ENCODE measurements at places on chromosomes 5 and 9.

DNA sequence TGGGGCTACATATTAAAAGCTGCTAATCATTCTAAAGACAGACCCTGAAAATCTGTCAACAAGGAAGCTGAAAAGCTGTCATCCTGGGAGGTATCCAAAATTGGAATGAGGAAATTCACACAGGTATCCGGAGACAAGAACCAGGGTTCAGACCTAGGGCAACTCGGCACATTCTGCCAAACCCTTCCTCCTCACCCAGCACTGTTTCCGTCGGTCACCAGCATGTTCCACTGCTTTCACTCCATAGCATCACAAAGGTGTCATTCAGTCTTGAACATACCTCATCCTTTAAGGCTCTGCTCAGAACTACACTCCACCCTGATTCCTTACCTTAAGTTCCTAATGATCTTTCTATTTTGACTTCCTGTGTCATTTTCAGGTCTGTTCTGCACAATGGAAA, 153.1 kb upstream of the RASA1 start:
- no peak for DNase-seq

- DNase-seq: no peak
Measured at GRCh38 chr5:95393279-95393678, 2.1 kb downstream of the FAM81B start.

DNA sequence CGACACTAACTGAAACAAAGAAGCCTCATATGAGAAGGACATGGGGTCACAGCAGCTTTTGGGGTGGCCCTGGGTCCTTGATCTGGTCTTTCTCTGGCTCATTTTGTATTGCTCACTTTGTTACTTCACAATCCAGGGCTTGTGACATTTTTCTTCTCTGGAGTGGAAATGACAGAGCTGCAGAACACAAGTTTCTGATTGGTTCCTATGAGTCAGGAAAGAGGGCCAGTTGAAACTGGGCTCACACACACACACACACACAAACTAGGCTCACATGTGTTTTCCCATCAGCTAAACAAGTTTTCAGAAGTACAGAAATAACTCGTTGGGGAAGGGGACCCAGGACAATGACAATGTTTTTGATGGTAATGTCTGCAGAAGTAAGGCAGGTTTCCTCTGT, 54.3 kb downstream of the TMC1 start:
- no peak for DNase-seq

GRCh38 chr5:14557203-14557770, 24.3 kb upstream of the OTULINL start:
- DNase-seq: no peak

DNA sequence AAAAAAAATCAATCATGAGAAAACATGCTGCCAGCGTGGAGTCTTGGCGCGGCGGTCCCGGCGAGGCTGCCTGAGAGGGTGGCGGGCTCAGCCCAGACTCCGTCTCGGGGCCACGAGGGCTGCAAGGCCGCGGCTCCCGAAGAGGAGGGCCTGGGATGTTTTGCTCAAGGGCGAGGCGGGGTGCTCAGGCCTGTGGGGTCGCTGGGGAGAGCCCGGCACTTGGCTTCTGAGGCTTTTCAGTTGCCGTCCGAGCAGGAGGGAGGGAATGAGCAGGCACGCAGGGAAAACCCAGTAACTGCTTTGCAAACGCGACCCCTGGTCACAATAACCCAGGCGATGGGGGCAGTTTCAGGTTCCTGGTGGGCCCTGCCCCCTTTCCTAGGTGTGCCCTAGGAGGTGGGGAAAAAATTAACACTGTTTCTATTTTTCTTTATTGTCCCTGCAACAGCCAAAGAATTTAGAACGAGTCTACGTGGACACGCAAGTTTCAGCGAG, 3.2 kb upstream of the IRX2 start:
- no peak for DNase-seq

DNA sequence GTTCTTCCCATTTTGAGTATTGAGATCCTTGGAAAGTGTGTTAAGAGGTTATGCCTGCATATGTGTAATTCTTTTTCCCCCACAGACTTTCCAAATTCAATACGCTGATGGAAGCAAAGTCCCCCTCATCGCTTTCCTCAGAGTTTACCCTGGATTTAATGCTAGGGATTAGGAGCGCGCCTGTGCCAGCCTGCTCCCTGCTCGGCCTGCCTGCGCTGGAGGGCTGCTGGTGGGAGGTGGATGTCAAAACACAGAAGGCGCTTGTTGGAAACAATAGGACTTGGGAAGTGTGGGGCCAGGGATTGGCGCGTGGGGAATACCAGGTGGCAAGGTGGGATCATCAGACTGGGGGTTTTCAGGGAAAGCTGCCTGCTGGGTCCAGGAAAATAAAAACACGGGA, 39.8 kb upstream of the PTCH1 start:
- DNase-seq: no peak

DNA sequence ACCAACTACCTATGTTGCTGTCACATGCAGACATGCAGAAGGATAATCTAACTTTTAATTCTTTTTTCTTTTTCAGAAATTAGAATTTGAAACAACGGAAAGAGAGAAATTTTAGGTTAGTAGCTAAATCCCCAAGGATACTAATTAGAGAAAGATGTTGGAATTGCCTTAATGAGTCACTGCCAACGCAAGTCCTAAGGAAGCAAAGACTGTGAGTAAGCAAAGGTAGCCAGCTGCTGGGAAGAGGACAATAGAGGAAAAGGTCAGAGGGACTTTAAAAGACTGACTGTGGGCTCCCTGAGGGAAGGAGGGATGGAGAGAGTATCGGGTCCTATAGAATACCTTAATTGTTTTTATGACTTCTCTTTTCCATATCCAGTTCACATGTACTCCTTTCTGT, 461.9 kb upstream of the PAPPA start:
- no peak for DNase-seq

DNA sequence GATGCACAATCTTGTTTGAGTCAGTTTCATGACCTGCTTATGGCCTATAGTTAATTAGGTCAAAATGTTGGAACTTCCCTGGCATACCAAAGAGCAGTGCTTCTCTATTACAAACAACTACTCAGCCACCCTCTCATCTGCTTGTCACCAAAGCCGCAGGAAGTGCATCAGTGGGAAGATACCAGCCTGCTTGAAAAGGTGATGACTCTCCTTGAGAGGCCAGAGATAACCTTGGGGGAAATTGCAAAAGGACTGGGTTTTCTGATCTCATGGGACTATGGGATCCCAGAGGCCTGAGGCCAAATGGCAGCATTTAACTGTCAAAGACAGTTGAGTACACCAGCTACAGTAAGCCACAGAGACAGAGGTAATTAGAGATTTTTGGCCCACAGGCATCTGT, 69.9 kb downstream of the C9orf57 start:
- DNase-seq: no peak

DNA sequence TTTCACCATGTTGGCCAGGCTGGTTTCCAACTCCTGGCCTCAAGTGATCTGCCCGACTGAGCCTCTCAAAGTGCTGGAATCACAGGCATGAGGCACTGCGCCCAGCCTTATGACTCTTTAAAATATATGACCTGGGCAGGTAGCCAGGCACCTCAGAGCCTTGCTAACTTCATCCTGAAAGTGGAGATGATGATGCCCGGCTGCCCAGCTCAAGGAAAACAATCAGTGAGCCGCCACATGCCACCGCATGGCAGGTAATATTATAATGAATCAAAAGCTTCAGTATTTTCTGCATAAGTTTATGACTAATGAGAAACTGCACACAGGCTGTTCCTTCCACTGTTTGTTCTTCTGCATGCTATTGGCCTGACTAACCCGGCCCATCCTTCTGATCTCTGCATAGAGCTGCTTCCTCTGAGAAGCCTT, 30.4 kb upstream of the DMRT1 start:
- no peak for DNase-seq

DNA sequence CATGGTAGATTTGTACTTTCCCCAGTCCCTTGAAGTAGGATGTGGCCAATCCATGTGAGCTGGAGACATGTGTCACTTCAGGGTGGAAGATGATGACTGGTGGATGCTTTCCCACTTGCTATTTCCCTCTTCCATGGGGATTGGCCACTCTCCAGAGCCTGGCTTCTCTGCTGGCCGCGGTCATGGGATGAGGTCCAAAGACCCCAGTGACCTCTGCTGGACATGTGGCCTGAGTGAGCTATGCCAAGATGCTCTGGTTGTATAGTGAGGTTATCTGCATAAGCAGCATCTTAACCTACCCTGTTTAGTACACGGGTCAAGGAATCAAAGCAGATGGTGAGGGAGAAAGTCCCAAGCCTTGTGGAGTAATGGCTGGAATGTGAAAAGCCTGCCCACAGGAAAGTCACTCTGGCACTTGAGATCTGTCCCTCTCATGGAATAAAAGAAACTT, 47.1 kb downstream of the SH3PXD2B start:
- no peak for DNase-seq

- DNase-seq: no peak
Measured at GRCh38 chr5:71481441-71481840, 26.0 kb downstream of the BDP1 start.

GRCh38 chr5:95861221-95861863, 38.8 kb upstream of the GLRX start:
- DNase-seq: no peak

DNA sequence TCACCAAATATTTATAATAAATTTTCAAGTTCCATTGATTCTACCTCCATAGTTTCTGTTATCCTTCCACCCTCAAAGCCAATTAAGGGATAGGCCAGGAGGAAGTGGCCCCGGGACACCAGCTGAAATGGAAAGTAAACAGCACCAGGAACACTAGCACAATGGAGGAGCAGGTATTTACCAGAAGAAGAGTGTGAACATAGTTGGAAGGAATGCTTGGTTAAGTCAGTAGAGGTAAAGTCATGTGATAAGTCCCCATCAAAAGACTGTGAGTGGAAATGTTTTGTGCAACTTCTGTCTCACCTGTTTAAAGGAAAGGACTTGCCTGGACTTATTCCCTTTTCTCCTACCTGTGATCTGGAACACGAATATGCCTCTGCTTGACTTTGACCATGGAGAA, 146.7 kb upstream of the RAI14 start:
- no peak for DNase-seq

DNA sequence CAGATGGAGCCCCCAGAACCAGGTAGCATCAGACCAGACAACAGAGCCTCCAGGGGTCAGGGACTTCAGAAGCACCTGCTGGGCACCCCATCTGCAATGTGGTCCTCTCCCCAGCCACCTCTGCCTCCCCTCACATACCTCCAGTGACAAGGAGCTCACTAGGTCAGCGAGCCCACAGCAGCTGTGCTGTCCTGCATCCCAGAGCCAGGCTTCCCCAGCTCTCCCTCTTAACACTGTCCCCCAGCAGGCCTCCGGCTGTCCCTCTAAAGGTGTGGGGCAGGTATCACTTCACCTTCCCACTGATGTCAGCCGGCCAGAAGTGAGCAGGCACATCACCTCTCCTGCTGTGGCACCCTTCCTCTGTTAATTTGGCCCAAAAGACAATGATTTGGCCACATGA, 83.6 kb downstream of the LMX1B start:
- DNase-seq: no peak

DNA sequence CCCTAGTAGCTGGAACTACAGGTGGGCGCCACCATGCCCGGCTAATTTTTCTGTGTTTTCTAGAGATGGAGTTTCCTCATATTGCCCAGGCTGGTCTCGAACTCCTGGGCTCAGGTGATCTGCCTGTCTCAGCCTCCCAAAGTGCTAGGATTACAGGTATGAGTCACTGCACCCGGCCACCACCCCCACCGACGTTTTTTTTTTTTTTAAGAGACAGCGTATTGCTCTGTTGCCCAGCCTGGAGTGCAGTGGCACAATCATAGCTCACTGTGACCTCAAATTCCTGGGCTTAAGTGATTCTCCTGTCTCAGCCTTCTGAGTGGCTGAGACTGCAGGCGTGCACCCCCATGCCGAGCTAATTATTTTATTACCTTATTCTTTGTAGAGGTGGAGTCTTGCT, 38.2 kb downstream of the WDR70 start:
- no peak for DNase-seq

- DNase-seq: no peak
Measured at GRCh38 chr5:174844971-174845370, 120.6 kb downstream of the MSX2 start.

GRCh38 chr5:95827892-95828246, 5.3 kb upstream of the GLRX start:
- no peak for DNase-seq

DNA sequence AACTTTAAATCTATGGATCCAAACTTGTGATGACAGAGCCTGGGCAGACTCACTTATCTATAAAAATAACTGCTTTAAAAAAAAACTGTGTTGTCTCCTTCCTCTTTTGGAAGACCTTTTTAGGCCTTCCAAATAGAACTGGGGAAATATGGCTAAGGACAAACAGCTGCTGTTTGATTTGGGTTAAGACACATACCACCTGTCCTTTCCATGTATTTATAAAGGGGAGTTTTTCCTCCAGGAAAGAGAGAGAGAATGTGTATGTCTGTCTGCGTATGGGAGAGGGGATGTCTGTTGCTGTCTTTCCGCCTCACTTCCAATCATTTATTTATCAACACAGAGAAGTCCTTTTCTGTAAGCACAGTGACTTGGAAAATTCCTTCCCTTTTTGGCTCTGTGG, 2.8 kb downstream of the ARHGEF37 start:
- no peak for DNase-seq

All from cortex of kidney (tissue), 1 donor.